ENCODE measurements at places on chromosomes 12 and 14.

DNA sequence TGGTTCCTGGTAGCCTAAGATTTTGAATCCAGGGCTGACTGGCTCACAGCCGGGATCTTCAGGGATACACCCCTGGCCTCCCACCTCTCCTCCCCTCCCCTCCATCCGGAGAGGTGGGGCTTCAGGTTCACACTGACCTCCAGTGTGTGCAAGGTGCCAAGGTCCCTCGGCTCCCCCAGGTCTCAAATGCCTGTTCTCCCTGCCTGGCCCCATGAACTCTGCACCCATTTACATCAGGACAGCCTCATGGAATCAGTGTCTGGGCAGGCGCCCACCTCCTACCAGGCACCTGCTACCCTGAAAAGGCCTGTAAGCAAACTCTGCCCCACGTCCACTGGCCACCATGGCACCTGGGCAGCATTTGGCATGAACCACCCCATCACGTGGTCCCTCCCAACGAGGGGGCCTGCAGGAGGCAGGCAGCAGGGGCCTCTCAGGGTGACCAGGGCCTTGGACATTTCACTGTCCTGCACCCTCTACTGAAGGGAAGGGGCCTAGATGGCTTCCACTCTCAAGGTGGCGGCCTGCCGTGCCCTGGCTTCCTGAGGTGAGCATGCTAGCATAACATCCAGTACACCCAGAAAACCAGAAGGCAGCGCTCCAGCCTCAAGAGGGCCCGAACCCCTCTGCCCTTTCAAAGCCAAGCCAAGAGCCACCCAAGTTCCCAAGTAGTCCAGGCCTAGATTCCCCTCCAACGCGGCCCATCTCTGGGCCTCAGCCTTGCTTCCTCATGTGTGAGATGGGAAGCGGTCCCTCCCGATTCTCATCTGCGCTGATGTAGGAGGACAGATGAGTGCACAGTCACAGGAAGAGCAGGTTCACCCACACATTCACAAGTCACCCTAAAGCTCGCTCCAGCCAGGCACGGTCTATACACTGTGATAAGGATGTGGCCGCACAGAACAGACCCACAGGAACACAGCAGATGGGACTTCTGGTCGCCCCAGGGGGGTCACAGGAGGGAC is 37.3 kb downstream of the CCDC85C start:
- no peak for DNase-seq

DNA sequence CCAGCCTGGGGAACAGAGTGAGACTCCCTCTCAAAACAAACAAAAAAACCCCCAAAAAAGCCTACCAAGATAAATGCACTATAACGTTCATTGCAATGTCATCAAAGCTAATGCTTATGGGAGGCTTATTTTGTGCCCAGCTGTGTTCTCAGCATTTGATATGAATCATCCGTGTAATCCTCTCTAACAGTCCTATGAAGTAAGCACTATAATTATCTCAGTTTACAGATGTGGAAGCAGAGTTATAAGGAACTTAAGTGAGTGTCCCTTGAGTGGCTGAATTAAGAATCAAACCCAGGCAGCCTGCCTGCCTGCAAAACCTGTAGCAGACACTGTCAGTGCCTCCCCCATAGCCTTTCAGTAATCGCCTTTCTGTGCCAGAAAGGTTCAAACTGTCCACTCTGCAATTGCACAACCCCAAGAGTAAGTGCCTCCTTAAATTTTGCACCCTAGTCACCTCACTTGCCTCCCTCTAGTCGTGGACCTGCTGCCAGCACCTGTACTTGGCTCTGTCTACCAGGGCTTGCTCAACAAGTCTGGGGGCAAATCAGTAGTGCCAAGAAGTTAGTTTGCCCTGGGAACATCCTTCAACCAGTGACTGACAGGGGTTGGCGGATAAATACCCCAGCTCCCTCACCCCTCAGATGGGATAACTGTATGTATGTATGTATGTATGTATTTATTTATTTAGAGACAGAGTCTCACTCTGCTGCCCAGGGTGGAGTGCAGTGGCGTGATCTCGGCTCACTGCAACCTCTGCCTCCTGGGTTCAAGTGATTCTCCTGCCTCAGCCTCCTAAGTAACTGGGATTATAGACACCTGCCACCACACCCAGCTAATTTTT is 23.8 kb upstream of the PPP1CC start:
- DNase-seq: peak; percentile 15

DNA sequence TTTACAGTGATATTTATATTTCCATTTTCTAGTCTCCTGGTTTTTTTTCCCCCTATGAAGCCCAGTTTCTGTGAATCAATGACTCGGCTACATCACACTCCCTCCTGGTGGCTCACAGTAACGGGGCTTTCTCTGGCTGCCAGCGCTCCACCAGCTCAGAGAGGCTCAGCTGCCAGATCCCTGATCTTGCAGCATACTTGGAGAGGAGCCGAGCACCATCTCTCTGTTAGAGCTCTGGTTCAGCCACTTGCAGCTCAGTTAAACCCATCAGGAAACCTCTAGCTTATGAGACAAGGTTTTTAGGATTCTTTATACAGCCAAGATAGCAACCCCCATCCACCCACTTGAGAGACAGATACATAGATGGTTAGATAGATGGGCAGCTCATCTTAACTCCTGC is 74.6 kb downstream of the CIT start:
- no peak for DNase-seq

GRCh38 chr12:62260733-62261683 is 804 bp downstream of the USP15 start:
- DNase-seq: peak; percentile 1

GRCh38 chr14:94360945-94361565 is 27.3 kb downstream of the SERPINA1 start:
- no peak for DNase-seq

GRCh38 chr14:57402173-57402852 is 11.9 kb downstream of the NAA30 start:
- no peak for DNase-seq

DNA sequence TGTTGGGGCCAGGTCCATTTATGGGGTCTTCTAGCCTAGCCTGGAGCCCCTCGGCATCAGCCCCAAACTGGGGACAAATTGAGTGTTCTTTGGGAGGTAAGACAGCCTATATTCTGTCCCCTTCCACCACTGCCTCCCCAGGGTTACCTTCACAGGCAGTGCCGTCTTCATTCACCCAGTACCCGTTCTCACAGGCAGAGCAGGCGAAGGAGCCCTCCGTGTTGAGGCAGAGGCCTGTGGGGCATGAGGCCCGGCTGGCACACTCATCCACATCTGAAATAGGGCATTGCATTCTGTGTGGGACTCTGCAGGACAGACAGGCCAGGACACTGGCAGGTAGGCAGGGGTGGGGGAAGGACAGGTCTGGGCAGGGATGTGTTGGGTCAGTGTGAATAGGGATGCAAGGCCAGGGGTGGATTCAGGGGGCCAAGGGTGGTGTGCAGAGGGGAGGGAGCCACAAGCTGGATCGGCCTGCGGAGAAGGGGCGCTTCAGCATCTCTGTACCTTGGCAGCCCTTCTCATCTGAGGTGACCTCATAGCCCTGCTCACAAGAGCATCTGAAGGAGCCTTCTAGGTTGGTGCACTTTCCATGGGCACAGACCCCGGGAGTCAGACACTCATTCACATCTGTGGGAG is 16.1 kb downstream of the ISCA2 start:
- no peak for DNase-seq

DNA sequence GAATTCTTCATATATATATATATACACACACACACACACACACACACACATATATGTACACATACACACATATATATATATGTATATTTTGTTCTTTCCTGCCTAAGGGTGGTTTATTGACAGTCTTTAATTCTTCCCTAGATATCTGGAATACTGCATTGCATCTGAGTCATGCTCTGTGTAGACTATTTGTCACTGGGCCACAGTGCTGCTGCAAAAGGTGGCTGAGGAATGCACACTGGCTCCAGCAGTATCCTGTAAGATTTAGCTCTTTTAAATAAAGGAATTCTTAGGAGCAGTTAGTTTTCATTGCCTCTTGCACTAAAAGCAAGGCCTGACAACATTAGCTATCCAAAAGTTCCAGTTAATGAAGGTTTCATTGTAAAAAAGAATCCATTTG is 200.9 kb downstream of the APAF1 start:
- DNase-seq: no peak

DNA sequence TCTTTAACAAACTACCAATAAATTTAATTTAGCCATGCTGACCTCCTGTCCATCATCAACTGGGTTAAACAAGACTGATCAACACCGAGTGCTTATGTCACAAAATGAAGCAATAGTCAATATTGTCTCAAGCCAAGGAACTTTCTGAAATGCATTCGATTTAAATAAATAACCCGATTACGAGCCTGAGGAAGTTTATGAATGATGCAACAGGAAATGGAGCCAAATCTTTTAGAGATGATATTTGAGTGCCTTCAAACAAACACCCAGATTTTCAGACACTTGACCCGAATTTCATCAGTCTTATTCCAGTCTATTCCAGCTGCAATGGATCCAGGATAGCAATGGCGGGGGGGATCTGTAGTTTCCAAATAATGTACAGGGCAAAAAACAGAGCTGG is 27.9 kb downstream of the FAR2 start:
- DNase-seq: no peak

GRCh38 chr14:93033084-93033982 is 82.4 kb downstream of the ITPK1 start:
- no peak for DNase-seq

DNA sequence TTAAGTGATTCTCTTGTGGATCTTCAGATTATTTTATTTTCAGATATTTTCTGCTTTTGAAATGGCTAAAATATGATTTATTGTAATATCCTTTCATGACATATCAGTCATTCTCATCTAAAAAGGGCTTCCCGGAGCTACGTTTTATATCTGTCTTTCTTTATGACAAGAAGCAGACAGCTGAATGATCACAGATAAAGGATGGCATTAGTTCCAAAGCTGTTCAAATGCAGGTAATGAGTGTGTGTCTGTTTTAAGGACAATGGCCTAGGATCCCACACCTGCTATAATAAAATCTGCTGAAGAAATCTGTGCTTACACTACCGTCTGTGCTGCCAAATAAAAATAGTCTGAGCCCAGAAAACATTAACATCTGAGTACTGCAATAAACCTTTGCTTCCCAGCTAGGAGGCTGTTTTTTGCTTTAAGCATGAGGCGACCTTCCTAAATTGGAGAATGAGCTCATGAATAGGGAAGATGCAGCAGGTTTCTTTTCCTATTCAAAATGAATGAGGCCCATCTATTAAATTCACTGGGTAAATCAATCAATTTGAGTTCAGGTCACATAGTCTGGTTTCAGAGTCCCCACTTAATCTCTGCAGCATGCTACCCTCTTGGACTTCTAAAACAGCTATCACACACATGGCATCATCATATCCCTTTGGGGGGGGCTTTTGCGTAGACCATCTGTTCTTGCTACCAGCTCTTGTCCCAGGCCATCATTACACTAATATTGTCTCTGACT is 498.5 kb downstream of the NELL2 start:
- peak; percentile 84 for DNase-seq

- no peak for DNase-seq
Observed at GRCh38 chr12:116169071-116169470, 108.4 kb downstream of the MED13L start.

- DNase-seq: no peak
Observed at GRCh38 chr12:106750524-106750923, 24.0 kb upstream of the RIC8B start.

GRCh38 chr12:114689075-114689994 is 5.4 kb upstream of the TBX3 start:
- DNase-seq: no peak

- DNase-seq: no peak
Observed at GRCh38 chr12:22979854-22980469, 355.0 kb downstream of the ETNK1 start.

DNA sequence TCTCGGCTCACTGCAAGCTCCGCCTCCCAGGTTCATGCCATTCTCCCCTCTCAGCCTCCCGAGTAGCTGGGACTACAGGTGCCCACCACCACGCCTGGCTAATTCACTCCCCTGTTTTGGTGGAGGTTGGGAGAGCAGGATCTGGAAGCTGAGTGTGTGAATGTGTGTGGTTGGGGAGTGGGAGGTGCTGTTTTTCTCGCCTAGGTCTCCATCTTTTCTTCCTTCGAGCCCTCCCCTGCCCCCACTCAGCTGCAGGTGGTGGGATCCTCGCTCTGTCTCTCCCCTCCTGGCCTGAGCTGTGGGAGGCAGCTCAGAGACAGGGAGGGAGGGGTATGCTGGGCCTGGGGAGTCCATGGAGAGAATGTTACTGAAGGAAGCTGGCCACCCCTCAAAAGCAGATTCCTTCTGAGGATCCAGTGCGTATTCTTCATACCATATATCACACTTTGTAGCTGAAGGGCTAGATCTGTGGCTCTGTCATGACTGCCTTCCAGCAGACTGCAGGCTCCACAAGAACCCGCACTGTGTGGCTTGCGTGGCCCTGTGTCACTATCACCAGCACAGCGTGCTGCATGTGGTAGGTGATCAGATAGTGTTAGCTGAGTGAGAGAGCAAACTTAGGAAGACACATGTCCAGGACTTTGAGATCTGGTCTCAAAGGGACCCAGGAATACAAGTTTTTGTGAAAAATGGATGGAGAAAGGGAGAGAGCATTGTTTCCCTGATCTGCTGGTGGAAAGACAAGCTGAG is 2.8 kb downstream of the KRT83 start:
- DNase-seq: no peak

GRCh38 chr14:23566112-23566777 is 1.3 kb downstream of the AP1G2 start:
- DNase-seq: no peak

DNA sequence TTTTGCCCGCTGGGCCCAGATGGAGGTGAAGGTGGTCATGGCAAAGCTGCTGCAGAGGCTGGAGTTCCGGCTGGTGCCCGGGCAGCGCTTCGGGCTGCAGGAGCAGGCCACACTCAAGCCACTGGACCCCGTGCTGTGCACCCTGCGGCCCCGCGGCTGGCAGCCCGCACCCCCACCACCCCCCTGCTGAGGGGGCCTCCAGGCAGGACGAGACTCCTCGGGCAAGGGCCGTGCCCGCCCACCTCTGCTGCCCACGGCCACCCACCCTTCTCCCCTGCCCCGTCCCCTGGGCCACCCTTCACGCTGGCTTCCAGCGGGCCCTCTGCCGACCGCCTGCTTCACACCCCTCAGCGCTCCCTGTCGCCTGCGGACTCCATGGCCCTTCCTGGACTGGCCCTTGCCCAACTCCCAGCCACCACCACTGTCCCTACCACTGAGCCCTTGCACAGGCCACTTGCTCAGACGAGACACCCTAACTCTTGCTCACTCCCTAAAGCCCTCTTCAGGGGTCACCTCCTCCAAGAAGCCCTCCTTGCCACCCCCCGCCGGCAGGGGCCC is 42.5 kb downstream of the CYP46A1 start:
- DNase-seq: no peak

DNA sequence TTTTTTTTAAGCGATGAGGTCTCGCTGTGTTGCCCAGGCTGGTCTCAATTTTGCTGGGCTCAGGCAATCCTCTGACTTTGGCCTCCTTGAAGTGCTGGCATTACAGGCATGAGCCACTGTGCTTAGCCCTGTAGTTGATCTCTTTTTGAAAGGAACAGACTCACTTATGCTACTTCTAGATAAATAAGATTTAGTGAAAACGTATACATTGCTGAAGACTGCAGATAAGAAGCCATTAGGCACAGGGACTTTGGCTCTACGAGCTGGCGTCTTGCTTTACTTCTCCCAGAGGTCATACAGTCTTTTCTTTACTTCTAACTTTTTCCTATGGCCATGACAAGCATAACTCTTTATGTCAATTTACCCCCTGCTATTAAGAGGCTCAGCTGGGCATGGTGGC is 9.4 kb downstream of the PTGR2 start:
- DNase-seq: no peak

GRCh38 chr12:111327474-111327873 is 41.4 kb downstream of the PHETA1 start:
- no peak for DNase-seq

GRCh38 chr14:70585231-70585630 is 15.2 kb downstream of the MED6 start:
- no peak for DNase-seq
